AML-193 (cell line): ENCODE measurements at places on chromosomes 5 and 9.

DNA sequence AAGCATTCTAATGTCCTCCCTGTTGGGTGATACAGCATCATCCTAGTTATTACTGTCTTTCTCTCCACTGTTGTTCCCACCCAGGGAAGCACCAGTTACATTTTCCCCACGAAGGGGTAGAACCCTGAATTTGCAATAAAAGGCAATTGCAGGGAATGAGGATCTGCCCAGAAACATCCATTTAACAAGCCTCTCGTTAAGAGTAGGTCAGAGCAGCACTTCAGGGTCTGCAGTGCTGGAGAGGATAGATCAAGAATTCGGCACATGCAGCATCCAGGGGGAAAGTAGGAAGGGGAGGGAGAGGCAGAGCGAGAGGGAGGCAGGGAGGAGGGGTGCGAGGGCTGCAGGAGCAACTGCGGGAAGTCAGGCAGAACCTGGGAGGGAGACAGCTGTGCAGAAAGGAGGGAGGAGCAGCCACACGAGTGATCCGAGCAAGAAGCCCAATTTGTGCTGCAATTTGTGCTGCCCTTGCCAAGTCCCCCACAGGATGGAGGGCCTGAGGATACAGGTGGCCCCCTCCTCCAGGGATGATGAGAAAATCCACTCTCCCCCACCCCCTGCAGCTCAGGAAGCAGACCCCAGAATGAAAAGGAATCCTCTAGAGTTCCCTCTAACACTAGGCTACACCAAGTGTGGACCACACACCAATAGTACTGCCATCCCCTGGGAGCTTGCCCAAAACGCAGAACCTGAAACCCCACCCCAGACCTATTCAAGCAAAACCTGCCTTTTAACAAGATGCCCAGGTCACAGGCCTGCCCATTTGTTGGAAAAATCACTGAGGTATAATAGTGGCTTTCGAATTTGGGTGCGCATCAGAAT is 62.2 kb downstream of the EPB41L4B start:
- no peak for DNase-seq

DNA sequence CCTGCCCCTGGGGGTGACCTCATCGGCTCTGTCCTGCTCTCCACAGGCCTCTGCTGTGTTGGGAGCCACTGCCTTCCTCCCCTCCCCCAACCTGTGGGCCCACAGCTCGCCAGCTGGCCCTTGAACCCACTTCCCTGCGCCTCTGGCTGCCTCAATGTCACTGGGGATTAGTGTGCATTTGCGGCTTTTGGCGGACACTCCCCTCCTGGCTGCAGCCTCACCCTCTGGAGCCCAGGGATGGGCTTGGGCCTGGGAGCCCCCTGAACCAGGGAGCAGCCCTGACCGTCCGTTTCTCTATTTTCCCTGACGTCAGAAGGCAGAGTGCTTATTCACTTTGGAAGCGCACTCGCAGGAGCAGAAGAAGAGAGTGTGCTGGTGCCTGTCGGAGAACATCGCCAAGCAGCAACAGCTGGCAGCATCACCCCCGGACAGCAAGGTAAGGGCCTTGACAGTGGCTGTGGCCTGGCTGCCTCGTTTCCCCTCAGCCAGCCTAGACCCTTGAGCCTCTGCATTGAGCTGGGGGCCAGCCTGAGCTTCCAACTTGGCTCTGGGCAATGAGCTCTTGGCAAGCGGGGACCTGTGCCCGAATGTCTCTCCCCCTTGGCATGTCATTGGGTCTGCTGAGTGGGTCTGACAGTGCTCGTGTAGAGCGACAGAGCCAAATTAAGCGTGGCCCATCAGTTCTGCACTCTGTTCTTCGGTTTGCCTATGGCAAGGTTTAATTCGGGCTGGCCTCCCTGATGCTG is 73.1 kb downstream of the RGS3 start:
- no peak for DNase-seq

- DNase-seq: no peak
Measured at GRCh38 chr9:134378901-134379338, 52.7 kb downstream of the RXRA start.

GRCh38 chr5:163914910-163915309 is 409.5 kb downstream of the MAT2B start:
- DNase-seq: no peak

GRCh38 chr9:96464426-96464825 is 14.5 kb downstream of the HABP4 start:
- DNase-seq: no peak

GRCh38 chr9:108885643-108886348 is 23.7 kb downstream of the ACTL7A start:
- no peak for DNase-seq

DNA sequence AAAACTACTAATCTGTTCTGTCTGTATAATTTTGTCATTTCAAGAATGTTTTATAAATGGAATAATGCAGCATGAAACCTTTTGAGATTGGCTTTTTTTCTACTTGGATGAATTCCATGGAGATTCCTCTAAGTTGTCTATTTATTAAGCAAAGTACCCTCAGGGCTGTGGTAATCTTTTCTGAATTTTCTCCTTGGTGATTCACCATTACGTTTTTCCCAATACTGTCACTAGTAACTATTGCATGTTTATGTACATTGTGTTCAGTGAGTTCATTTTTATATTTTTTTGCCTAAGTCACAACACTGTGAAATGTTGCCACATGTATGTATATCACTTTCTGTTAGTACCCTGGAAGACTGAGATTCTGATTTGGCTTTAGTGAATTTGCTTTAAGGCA is 177.0 kb upstream of the GRIN3A start:
- DNase-seq: no peak

DNA sequence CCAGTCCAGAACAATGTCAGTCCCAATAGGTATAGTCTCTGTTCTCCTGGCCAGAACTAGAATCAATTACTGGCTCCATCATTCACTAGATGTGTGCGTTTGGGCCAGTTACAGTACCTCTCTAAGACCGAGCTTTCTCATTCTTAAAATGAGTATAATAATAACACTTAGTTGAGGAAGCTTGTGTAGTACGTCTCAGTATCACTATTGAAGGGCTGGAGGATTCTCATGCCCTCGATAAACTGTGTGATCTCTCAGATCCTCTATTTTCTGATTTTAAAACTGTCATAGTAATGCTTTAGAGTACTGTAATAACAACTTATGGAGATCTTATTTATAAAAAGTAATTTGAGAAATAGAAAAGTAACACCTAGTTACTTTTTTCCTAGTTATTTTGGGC is 50.7 kb downstream of the CDKN2A start:
- no peak for DNase-seq

- no peak for DNase-seq
Measured at GRCh38 chr5:122333564-122333963, 21.5 kb downstream of the SNCAIP start.

GRCh38 chr5:54626407-54626806 is 108.8 kb downstream of the SNX18 start:
- DNase-seq: peak; percentile 7

GRCh38 chr9:105121861-105122430 is 122.5 kb upstream of the SLC44A1 start:
- DNase-seq: no peak
